Cortex of kidney (tissue), 1 donor: ENCODE measurements at places on chromosomes 11 and 22.

- DNase-seq, result no peak
These were observed 10.6 kb downstream of the HSD17B12 start for GRCh38 chr11:43690929-43691725.

DNA sequence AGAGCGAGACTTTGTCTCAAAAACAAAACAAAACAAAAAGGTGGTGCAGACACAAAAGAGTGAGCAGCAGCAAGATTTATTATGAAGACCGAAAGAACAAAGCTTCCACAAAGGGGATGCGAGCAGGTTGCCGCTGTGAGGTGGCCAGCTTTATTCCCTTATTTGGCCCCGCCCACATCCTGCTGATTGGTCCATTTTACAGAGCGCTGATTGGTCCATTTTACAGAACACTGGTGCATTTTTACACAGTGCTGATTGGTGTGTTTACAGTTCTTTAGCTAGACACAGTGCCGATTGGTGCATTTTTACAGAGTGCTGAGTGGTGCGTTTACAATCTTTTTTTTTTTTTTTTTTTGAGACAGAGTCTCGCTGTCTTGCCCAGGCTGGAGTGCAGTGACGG is 77.4 kb downstream of the CECR2 start:
- no peak for DNase-seq

DNA sequence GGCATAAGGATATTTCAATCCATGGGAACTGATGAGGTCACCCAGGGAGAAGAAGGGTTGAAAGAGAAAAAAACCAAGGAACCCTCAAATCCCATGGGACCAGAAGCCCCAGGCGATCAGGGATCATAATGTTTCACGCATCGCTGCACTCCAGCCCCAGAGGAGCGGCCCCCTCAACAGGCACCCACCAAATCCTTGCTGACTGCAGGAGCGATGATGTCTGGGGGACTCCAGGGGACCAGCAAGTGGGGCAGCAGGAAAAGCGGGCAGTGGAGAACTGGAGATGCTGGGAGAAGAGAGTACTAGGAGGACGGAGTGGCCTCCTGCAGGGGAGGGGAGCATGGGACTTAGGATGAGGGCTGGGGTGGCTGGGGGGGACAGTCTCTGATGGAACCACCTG is 47.7 kb upstream of the LINC01488 start:
- no peak for DNase-seq

- no peak for DNase-seq
These were observed 1735.0 kb downstream of the LRRC4C start for GRCh38 chr11:39724404-39724803.

- DNase-seq, result no peak
These were observed at the start of gene GAS2L1 for GRCh38 chr22:29306175-29306834. Gene GAS2L1 (plus strand): TSS chr22:29306650. CDS start chr22:29308106, 1,456 bp downstream.

GRCh38 chr11:92841719-92842118 is 127.7 kb upstream of the MTNR1B start:
- DNase-seq, result no peak

DNA sequence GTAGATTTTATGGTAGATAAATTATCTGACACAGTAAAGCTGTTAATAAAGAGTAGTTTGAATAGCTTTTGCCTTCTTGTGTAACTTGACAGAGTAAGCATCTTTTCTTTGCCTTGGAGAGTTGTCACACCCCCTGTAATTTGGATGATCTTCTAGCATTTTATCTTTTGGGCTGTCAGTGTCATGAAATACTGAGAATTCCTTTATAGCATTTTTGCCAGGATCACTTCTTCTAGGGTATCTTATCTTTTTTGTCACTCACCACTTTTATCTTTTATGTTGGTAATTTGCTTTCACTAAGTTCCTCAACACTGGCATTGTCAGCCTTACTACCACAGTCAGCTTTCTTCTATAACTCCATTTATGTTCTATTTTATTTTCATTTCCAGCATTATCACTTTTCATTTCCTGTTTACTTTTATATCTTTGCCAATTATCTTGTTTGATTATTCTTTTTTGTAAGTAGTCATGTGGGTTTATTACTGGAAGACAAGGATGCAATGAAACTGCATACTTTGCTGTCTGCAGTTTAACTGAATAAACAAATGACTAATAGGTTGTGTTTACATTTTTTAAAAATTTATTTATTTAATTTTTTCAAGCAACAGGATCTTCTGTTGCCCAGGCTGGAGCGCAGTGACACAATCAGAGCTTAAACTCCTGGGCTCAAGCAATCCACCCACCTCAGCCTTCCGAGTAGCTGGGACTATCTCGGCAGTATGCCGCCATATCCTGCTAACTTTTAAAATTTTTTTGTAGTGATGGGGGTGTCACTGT is 28.1 kb upstream of the ACAT1 start:
- DNase-seq, result no peak

DNA sequence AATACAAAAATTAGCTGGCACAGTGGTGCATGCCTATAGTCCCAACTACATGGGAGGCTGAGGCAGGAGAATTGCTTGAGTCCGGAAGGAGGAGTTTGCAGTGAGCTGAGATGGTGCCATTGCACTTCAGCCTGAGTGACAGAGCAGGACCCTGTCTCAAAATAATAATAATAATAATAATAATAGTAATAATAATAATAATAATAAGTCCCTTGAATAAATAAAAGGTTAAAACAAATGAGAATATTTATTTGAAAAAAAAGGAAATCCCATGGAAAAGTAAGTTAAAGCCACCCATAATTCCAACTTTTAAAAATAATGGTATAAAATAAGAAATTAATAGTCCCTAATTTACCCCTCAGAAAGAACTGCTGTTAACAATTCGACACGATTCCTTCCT is 10.0 kb upstream of the NAV2 start:
- no peak for DNase-seq

DNA sequence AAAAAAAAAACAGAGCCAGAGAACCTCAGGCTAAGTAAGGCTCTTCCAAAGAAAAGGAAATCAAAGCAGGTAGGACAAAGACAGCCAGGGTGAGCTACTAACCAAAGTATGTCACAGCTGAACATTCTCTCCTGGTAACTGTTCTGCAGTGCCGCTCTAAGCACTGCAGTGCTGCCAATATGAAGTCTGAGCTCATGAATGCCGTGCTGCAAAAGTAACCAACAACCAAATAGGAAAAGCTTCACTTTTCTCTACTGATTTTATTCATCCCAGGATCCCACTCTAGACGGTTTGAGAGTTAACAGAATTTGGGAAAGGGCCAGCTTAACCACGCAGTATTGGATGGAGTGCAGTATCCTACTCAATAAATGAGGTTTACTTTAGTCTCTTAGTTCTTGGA is 3.5 kb downstream of the SIK3 start:
- DNase-seq, result no peak

DNA sequence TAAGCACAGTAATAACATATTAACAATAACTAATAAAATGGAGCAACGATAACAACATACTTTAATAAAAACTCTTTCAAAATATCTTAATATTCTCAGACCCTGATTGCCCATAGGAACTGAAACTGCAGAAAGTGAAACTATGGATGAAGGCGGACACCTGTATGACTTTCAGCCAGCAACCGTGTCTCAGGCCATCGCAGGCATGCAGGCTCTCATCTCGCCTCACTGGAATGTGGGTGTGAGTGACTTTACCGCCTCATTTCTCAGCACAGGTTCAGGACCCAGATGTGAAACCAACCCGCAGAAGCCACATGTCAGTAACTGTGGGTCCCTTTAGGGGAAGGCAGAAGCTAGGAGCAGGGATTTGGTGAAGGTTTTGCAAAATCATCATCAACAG is 539.1 kb downstream of the FAM181B start:
- DNase-seq, result no peak

DNA sequence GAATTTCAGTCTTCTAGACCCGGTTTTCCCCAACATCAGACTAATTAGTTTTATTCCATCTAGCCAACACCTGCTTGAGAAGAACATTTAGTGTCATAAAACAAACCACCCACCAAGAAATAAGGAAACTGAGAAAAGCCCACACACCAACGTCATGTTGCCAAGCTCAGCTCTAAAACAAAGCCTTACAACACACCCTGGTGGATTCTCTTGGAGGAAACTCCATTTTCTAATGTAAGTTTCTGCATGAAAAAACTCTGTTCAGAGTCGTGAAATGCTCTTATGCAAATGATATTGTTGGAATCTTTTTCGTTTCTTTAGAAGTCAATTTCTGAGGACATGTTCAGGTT is 105.0 kb upstream of the RAG2 start:
- no peak for DNase-seq

GRCh38 chr22:19879246-19879570 is 24.5 kb upstream of the GNB1L start:
- DNase-seq, result no peak

GRCh38 chr11:2530131-2530854 is 85.5 kb downstream of the KCNQ1 start:
- no peak for DNase-seq

- DNase-seq, result no peak
These were observed 356 bp downstream of the TYMP start for GRCh38 chr22:50529416-50529896.

DNA sequence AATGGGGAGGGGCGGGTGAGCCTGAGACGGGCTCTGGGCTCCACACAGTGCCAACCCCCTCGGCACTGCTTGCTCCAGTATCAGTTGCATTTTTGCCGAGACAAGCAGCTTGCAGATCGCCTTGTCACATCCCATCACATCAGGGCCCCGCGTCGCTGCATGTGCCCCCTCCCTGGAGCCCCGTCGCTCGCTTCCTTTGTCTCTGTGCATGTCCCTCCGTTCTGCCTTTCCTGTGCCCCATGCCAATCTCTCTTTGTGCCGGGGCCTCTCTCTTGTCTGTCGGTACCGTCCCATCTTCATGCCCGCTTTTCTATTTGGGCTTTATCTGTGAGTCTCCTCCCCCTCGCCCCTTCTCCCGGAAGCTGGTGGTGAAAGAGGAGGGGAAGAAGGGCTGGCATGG is 202.2 kb downstream of the CEP164 start:
- DNase-seq, result no peak

- DNase-seq, result no peak
These were observed 9.3 kb downstream of the MMP13 start for GRCh38 chr11:102946237-102946636.

GRCh38 chr11:105236664-105237063 is 97.1 kb upstream of the CARD18 start:
- no peak for DNase-seq

- no peak for DNase-seq
These were observed 8.1 kb downstream of the SERHL2 start for GRCh38 chr22:42561856-42562255.

GRCh38 chr11:134763030-134763388 is 351.0 kb upstream of the B3GAT1 start:
- DNase-seq, result no peak

GRCh38 chr11:16777613-16777975 is 39.1 kb downstream of the C11orf58 start:
- DNase-seq, result no peak

DNA sequence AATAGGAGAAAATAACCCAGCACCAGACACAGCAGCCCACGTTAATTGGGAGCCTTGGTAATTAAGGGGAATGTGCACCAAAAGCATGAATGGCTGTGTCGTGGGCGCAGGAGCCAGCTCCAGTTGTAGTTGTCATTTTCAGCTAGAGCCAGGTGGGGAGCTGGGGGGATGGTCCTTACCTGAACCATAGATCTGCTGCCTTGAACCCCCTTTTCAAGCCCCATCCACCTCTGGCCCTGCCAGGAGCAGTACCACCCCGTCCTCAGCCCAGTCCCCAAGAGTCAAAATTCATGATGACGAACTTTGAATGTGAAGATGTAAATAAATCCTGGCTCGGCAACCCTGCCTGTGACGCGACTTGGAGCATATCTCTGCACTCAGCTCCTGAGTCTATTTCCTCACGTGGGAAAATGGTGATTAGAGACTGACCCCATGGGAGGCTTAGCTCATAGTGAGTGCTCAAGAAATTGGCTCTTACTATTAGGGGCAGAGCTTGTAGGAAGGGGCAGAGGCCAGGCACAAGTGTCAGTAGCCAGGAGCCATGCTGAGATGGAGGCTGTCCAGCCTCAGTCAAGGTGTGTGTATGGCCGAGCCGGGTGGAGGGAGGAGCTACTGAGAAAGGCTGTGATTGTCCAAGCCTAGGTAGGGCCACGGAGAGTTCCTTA is 794 bp upstream of the FXYD6 start:
- DNase-seq, result no peak

DNA sequence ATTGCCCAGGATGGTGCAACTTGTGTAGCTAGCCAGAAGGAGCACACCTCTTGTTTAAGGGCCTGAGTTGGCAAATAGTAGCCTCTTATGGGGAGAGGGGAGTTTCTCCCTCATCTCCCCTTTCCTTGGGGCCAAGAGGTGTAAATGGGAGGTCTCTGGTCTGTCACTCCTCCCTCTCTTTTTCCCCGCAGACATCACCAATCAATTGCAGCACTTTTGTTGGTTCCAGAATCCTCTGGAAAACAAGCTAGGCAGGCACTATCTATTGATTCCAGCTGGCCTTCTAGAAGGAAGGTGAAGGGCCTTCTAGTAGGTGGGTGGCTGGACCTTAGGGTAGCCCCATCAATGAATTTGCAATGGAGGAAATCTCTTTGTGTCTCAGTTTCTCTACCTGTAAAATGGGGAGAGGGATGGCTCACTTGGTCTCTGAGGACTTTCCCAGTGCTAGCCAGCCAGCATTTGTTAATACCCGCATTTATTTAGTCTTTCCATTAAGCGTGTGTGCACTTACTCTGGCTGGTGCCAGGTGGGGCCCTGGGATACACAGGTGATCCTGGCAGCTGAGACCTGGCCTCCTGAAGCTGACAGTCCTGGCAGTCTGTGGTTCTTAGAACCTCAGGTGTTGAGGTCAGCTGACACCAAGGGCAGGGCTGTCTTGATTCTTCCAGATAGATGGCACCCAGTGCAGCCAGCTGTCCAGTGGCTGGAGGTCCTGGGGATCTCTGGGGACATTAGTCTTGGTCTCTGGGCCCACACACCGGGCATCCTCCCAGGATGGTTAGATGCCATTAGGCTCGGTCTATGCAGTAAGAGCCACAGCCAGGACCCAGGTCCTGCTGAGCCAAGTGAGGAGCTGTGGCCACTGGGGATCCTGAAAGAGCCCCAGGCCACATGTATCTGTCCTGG is 51.7 kb downstream of the TSPAN18 start:
- no peak for DNase-seq

- DNase-seq, result no peak
These were observed 3.9 kb downstream of the FDX1 start for GRCh38 chr11:110433393-110434333.

GRCh38 chr22:46568102-46568809 is 30.8 kb upstream of the CELSR1 start:
- DNase-seq, result no peak
